ACHN (cell line): ENCODE measurements at places on chromosomes 2 and 18.

DNA sequence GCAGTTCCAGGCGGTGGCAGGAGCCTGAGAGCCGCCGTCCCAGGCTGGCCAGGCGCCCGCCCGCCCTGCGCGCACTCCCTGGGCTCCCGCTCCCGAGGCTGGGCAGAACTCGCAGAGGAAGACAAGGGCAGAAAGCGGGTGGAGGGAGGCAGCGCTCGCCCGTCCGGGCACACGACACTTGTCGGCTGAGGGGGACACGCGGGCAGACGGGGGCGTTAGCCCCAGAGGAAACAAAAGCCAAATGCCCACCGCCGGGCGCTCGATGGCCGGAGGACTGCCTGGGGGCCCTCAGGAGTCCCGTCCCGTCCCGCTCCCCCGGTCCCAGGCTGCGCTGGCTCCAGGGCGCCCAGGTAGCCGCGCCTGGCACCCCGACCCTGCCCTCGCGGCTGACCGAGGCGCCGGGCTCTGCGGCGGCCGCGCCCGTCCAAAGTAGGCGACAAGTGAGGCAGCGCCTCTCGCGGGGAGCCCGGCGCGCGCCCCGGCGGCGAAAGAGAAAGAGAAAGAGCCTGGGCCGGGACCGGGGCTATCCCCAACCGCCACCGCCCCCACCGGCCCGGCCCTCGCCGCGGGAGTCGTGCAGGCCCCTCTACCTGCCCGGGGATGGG, 491 bp downstream of the L3MBTL4 start:
- DNase-seq, result peak; percentile 67

- no peak for DNase-seq
Measured at GRCh38 chr18:48569139-48569914, 30.5 kb downstream of the CTIF start.

GRCh38 chr2:186968277-186968676, 119.3 kb upstream of the ZSWIM2 start:
- DNase-seq, result no peak

GRCh38 chr2:160278879-160279177, 78.8 kb upstream of the ITGB6 start:
- DNase-seq, result peak; percentile 67

DNA sequence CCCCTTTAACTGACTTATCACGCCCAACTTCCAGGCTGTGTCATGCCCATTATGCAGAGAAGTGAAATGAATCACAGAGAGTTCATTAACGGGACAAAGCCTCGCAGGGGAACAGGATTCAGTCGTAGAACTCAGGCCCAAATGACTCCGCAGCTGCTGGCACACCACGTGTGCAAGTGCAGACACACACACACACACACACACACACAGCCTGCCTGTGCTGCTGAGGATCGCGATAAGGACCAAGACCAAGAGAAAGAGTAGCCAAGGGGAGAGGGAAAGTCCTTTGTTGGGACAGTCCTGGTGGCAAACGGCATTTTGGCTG, 90.0 kb upstream of the TAF1B start:
- DNase-seq, result peak; percentile 75

- no peak for DNase-seq
Measured at GRCh38 chr18:6382963-6383362, 31.7 kb downstream of the L3MBTL4 start.

DNA sequence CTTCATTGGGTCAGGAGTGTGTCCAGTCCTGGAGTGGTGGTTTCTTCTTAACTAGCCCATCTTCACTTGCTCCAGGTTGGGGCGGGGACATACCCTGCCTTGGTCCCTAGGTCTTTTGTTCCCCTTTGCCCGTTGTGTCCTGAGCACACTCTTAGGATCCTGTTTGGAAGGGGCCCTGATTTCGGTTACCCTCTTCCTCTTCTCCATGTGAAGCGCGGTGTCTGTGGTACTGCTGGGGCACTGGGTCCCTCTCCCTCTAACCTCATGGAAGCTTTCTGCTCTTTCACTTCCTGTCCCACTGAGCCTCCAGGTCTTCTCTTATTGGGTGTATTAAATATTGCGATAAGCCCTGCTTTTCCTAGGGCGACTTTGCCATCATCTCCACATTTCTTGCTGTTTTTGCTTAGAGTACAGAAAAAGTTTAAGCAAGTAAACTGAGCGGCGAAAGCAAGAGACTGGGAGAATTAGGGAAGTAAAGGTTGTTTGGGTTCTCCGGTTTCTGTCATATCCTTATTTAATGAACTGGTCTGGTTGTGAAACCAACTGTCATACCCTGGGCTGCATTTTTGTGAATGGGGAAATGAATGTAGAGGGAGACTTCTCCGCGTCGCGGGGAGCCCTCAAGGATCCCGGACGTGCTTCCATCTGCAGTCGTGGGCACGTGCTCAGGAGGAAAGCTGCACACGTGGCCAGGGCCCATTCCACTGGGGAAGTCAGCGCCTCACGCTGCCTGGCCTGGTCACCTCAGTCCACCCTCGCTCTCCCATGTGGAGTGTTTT, 73.8 kb upstream of the B3GNT7 start:
- no peak for DNase-seq

DNA sequence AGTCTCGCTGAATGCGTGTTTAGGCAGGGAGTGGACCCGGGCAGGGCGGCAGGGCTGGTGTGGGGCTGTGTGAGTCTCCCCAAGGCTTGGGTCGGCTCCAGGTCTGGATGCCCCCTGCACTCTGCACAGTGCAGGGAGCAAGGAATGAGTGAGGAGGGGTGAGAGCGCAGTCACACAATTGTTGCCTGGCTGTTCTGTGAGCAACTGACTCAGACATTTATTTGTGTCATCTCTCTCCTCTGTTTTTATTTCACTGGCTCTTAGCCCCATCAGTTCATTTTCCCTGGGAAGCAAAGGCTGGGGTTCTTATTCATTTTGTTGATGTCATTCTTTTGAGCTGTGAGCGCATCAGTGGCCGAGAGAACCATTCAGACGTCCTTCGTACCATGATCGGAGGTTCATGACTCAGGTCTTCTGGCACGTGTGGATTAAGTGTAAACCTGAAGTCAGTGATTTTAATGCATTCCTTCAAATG, 61.1 kb downstream of the GATA6 start:
- peak; percentile 73 for DNase-seq
